ENCODE measurements at places on chromosomes 3 and 15.

GRCh38 chr15:55253580-55253979 lies 36.0 kb downstream of the RAB27A start:
- no peak for DNase-seq

DNA sequence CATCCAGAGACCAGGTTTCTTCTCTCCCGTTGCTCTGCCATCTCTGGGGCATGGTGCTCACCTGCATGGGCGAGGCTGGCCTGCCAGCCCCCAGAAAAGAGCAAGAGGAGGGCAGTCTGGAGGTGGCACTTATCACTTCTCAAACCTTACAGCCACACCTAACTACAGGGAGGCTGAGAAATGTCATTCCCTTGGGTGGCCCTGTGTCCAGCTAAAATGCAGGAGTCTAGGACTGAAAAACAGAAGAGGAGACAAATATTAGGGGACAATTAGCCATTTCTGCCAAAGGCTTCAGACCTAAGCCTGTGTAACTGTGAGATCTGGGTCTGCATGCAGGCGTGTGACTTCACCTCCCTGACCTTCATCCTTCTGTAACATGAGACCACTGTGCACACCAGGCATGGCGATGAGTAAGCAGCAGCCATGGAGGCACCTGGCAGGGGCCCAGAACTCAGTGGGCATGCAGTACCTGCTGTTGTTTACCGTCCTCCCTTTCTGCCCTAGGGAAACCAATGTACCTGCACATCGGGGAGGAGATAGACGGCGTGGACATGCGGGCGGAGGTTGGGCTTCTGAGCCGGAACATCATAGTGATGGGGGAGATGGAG lies 83.4 kb downstream of the MESD start:
- no peak for DNase-seq

GRCh38 chr15:82646250-82647044 lies 716 bp downstream of the CPEB1 start:
- no peak for DNase-seq

DNA sequence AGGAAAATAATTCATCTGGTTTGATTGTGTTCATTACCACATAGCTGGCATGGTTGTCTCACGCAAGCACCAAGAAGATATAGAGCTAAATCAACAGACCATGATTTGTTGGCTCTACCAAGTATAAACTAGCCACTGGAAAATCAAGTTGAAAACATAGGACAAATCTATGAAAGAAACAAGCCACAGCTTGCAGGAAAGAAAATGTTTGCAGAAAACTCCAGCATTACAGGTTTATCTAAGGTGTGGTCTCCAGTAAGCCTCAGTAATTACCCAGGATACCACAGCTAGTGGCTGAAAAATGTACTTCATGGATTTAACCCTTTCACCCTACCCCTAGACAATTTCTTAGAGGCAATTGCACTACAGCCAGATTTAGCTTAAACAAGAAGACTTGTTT lies 340.6 kb downstream of the SOX2 start:
- no peak for DNase-seq

DNA sequence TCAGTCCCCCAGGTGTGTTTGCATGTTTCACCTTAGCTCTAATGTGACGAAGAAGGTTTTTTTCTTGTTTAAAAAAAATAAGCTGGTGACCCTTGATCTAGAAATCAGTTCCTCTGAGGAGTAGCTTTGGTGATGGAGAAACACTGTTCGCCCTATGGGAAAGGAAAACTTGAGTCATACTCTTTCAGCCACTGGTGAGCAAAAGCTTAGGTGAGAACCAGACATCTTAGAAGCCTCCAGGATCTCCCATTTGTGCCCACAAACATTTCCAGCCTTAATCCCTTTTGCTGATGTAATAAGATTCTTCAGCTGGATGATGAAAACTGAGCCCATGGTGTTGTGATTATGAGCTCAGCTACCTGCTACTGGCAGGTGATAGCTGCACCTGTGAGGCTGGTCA lies 37.8 kb downstream of the SLC27A2 start:
- no peak for DNase-seq

- no peak for DNase-seq
These were observed 125.1 kb upstream of the SLC25A36 start for GRCh38 chr3:140816372-140817195.

DNA sequence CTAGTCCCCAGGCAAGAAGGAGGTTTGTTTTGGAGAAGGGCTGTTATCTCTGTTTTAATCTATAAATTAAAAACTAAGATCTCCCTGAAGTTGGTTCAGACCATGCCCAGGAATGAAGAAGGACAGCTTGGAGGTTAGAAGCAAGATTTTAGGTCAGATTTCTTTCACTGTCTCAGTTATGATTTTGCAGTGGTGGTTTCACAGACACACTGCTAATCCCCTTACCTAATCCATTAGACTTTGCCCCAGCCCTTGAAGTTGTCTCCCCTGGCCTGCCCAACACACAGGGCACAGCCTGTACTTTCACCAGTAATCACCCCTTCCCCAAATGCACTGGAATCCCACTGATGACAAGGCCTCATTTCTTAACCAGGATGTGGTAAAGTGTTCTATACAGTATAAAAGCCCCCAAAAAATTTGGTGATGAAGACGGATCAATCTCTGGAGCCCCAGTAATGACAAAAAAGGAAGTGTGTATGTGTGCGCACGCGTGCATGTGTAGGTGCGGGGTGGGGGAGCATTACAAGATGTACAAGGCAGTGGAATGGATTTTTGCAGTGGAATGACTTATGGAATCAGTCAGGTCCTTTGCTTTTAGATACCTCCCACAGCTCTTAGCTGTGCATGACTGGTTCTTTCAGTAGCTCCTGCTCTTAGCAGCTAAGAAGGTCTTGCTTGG lies 73.1 kb upstream of the TERB2 start:
- no peak for DNase-seq

DNA sequence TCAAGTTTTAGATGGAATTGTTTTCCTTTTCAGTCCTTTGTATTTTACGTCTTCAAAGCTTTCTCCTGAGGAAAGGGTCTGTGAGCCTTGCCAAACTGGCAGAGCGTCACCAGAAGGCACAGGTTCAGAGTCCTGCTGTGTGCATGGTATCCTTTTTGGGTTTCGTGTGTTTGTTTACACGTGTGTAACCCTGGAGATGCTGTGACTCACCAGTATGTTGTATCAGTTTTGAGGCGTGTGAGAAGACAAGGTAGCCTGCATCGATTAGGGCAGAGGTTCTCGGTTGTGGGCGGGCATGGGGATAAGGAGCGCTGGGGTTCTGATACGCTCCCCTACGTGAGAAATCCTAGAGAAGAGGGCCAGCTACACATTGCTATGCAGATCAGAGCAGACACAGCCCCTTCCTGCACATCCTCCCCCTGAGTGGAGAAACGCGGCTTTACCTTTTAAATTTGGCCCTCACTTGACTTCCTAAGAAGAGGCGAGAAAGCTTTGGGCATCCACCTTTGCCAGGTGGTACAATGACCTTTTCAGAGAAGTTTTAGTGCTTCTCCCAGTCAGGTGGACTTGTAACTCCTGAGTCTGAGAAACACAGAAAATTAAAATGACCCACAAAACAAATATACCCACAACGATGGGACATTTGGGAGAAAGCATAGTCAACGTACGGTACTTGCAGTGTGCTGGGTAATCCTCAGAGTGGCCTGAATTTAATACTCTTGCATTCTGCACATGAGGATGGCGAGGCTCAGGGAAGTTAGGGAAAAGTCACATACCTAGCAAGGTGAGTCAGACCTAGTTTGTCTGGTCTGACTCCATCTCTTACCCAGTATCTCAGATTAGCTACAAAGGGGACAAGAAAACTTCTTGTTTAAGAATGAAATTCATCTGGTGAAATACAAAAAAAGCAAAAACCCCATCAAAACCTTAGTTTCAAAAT lies 38.1 kb downstream of the TRAK1 start:
- DNase-seq, result no peak

DNA sequence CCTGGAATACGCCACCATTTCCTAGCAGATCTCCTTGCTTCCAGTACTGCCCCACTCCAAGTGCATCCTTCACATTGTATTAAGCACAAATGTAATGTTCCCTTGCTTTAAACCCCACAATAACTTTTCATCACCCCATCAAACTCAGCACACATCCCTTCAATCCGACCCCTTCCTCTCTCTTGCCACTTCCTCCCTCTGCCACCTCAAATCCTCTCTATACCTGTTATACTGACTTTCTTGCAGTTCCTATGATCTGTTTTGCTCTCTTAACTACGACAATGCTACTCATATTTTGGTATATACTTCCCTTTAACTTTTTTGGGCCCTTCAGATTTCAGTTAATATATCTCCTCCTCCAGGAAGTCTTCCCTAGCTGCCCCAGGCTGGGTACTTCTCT lies 14.1 kb downstream of the PARL start:
- DNase-seq, result no peak

DNA sequence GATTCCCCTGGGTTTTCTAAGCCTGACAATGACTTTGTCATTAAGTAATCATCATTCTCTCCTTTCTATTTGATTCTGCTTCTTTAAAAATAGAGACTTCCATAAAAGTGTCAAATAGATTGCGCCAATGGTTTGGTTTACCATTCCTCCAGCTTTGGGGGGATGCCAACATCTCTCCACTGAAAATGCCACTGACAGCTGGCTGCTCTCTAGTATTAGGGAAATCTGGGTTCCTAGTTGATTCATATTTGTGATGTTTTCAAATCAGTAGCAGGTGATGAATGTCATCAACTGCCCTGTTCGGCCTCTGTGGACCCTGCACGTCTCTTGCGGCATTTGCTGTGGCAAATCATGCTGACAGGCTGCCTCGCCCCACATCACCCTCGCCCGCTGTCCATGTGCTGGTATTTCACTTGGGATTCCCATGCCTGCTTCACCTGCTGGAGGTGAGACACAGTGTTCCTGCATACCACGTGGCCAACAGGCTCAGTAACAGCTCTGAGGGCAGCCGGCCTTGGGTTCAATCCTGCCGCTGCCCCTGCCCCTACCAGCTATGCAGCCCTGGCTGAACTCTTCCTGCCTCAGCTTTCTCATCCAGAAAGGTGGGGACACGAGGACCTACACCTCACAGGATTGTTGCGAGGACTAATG lies 28.1 kb downstream of the ZXDC start:
- DNase-seq, result no peak

- DNase-seq, result no peak
These were observed 231.1 kb downstream of the CTNNB1 start for GRCh38 chr3:41430391-41430790.

Measured in stimulated activated CD8-positive, alpha-beta memory T cell treated with anti-CD3 and anti-CD28 coated beads, Interleukin-4, amount 100 ng/mL, for 1 hour (primary cell).